ENCODE measurements at places on chromosomes 6 and 20.

- DNase-seq: peak; percentile 59
Observed at GRCh38 chr20:38692436-38693411, 31.6 kb upstream of the SLC32A1 start.

- DNase-seq: no peak
Observed at GRCh38 chr6:10269814-10270472, 144.9 kb downstream of the TFAP2A start.

- no peak for DNase-seq
Observed at GRCh38 chr6:20769631-20770030, 235.4 kb downstream of the CDKAL1 start.

DNA sequence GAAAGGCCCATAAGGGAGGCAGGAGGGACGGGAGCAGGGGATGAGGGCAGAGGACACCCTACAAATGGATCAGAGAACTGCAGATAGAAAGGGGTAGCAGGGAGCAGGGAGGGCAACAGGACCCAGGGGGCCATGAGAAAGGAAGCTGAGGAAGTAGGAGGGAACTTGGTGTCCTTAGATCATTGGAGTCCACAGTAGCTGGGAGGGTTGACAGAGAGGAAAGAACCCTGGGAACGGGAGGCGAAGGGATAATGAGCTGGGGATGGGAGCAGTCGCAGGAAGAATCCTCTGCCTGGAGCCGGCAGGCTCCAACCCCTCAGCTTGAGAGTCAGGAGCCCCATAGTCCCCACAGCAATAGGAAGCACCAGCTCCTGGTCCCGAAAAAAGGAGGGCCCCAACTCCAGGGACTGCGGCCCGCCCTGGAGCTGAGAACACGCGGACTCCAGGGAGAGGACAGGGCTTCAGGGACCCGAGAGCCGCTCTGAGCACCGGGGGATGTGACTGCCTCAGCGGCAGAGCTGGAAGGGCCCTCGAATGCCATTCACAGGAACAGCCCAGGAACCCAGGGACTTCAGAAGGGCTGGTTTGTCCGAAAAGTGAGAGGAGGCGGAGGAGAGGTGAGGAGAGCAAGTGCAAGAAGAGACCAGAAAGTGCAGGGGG is 32.7 kb downstream of the HLA-A start:
- DNase-seq: no peak

- no peak for DNase-seq
Observed at GRCh38 chr20:24909861-24910260, 39.2 kb upstream of the CST7 start.

GRCh38 chr6:150418827-150419594 is 50.2 kb downstream of the IYD start:
- peak; percentile 58 for DNase-seq

DNA sequence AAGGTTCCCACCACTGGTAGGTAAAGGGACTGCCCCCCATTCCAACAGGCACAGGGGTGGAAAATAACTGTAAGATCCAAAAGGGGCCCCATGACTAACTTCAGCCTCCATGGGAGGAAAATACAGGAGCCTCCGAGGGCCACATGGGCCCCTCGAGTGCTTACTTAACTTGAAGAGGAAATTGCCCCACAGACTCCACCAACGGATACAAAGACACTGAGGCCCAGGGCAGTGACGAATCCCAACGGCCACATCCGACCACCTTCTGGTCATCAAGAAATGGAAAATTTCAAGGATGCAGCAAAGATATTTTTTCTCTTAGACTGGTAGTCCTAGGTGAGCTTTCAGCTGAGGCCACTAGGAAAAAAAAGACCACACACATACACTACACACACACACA is 116.0 kb upstream of the MRPS10 start:
- DNase-seq: no peak
